ENCODE measurements at places on chromosomes 6 and 20.

DNA sequence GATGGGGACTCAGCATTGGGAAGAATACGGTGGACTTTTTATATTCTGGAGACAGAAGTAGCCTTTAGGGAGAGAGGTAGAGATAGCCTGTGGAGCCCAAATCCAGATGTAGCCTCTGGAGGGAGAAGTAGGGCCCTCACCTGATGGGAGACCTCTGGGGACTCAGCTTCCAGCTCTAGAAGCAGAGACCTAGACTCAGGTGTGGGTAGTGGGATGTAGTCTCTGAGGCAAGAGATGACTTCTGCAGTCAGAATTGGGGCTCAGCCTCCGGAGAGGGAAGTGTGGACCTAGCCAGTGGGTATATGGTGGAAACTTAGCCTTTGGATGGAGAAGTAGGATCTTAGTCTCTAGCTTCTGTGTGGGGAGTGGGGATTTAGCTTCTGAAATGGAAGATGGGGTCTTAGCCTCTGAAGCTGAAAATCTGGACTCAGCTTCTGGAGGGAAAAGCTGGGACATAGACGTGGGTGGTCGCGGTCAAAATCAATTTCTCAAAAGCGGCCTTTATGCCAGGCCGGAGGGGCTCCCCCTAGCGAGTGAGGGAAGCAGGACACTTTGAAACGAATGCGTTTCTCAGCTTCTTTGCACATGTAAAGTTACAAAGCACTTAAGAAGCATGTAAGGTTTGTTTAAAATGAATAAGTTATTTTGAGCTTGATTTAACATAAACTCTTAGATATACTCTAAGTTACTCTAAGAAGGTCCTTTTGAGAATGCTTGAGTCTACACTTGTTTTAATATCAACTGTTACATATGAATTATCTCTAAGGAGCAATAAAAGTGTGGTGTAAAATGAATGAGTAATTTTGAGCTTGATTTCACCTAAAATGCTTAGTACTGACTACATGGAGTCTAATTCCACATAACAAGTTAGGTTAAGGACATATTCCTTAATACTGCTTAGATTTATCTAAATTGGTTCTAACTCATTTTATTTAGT, 12.9 kb upstream of the ZNF343 start:
- no peak for DNase-seq

DNA sequence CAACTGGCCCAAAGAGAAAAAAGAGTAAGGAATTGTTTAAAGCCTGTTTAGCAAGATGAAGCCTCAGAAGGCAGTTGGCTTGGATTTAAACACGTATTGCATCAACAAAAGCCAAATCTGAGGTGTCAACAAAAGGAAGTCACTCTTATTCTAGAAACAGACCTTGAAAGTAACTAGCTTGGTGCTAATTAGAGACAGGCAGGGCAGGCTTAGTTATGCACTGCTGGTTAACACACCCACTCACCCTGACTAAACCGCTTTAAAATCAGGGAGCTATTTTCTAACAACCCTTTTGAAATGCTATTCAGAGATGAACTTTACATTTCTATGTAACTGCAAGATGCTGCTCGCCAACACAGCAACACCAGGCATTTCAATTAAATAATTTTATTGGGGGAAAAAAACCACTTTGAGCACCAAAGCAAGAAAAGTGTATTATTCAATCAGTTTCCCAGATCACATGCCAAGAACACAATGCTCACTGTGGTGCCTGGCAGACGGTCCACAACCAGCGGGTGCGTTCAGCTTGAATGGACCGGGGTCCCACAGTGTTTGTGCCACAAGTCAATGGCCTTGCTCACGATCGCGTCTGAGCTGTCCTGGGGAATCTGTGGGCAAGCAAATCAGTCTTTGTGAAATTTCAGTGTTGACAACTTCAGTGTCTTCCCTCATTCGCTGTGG, 23.6 kb downstream of the TBC1D7 start:
- DNase-seq, result no peak

GRCh38 chr6:147195987-147196386, 8.2 kb upstream of the STXBP5 start:
- DNase-seq, result no peak

DNA sequence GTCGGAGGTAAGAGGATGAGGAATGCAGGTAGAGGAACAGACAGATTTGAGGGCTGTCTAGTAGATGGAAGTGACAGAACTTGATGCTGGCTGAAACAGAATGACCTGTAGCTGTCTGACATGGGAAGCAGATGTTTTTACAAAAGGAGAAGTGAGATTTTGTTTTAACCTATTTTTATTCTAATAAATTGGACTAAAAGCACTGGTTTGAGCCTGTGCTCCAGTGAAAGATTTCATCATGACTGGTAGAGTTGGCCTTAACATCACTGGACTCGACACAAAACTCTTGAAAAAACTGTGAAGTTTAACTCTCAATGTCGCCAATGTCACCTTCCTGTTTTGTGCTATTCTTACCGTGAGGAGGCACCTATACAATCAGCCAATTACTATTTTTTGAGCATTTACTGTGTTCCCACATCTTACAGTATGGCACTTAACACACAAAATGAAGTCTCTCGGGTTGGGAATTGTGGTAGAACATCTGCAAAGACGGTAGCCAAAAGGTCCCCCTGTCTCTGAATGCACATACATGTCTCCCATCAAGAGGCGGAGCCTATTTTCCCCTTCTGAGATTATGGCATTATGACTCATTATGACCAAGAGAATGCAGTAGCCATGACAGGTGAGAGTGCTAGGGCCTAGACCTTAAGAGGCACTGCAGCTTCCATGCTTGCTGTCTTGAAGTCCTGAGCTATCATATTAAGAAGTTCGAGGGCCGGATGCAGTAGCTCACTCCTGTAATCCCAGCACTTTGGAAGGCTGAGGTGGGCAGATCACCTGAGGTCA, 93.2 kb downstream of the FOXF2 start:
- DNase-seq, result no peak
